ENCODE measurements at places on chromosomes 3 and 15.
A peak's percentile ranks its signal among the peaks of the same experiment; 100 is the strongest.

- no peak for DNase-seq
Measured at GRCh38 chr3:76028774-76029173, 243.4 kb upstream of the ZNF717 start.

DNA sequence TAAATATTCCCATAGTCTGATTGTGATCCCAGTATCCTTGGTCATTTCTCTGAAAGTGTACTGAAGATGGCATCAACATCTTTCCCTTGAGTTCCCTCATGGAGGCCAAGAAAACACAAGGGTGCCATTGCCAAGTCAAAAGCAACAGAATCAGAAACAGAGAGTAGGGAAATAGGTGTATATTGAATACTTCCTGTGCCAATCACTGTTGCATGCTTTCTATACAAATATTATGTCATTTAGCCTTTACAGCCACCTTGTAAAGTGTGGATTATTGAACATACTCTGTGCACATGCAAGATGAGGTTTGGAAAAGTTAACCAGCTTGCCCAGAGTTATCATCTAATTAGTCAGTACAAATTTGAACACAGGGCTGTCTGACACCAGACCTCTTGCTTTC lies 117.9 kb downstream of the MAP2K5 start:
- no peak for DNase-seq

DNA sequence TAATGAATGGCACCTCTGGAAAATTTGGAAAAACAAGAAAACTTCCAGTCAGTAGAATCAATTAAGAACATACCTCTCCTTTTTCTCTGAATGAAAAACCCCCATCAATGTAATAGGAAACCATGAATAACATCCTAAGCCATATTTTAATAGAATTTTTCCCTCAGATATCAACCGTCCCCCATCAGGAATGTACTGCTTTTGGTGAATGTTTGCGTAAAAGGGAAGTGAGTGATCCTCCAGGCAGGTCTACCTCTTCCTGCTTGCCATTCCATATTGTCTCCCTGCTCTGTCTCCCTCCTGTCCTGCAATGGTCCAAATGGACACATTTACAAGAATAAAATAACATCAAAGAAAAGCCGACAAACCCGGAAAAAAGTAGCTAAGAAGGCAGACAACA lies 30.8 kb downstream of the LAMP3 start:
- DNase-seq, result peak; percentile 20

- DNase-seq, result peak; percentile 9
Measured at GRCh38 chr15:77870195-77871065, 207.1 kb downstream of the TBC1D2B start.

GRCh38 chr15:60087561-60087960 lies 83.5 kb downstream of the FOXB1 start:
- DNase-seq, result no peak

Measured in fibroblast of skin of left biceps (primary cell).